ENCODE measurements at places on chromosomes 4 and X. TPM values are rescaled to one million over a fixed set of nuclear protein-coding genes. Genes with fewer than 3 reads are reported as not detected.

SPON2 gene
- 2.3 TPM for total RNA-seq

BCORL1 gene
- total RNA-seq, result 53.7 TPM

BEND4 gene
- total RNA-seq, result 1.0 TPM

MAGEB10 gene
- not detected for total RNA-seq

BGN gene
- 85.2 TPM for total RNA-seq

ASMT gene
- total RNA-seq, result 0.44 TPM

ARMCX4 gene
- total RNA-seq, result 26.2 TPM

CXXC4 gene
- 18.9 TPM for total RNA-seq

SHISA3 gene
- total RNA-seq, result 24.2 TPM

MMRN1 gene
- 10.7 TPM for total RNA-seq

AMTN gene
- not detected for total RNA-seq

SMAD1 gene
- 28.6 TPM for total RNA-seq

CLGN gene
- total RNA-seq, result 16.1 TPM

VCX gene
- total RNA-seq, result not detected

All from neural crest cell (in vitro differentiated cells).